Cardiac fibroblast (primary cell): ENCODE measurements at places on chromosomes 7 and 10.

DNA sequence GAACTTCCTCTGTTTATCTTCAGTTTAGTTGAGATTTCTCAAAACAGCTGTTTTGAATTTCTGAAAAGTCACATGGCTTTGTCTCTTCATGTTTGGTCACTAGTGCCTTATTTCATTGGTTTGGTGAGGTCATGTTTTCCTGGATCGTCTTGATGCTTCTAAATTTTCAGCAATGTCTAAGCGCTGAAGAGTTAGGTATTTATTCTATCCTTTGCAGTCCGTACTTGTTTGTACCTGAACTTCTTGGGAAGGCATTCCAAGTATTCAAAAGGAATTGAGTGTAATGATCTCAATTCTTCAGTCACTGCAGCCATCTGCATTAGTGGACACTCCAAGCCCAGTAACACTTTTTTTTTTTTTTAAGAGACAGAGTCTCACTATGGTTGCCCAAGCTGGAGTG lies 67.7 kb downstream of the HERC4 start:
- DNase-seq: no peak

GRCh38 chr7:37448011-37448635 lies 541 bp downstream of the ELMO1 start:
- no peak for DNase-seq

DNA sequence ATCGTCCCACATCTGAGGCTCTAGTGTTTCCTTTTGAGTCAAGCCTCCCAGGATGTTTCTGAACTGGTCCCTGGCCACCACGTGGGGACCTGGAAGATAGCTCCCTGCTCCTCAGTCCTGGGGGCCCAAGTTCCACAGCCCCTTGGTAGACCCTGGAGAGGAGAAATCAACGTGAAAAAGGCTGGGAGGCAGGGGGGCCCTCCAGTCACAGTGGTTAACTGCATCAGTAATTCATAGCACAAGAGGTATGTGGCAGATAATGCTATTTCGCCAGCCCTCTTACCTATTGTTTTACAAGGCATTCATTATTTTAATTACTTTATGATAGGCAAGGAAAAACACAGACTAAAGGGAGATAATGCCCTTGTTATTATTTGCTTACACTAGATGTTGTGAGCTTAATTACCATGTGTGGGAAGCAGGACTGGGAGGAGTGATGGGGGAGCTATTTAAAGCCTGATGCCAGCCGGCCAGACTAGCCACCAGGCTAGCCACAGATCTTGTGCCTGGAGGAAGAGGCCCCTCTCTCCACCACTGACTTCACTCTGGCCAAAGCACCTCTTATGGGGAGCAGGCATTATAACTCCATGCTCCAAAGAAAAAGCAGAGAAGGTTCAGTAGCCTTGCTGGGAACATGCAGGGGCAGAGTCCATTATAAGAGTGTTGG lies 230.7 kb downstream of the KCNMA1 start:
- DNase-seq: no peak

DNA sequence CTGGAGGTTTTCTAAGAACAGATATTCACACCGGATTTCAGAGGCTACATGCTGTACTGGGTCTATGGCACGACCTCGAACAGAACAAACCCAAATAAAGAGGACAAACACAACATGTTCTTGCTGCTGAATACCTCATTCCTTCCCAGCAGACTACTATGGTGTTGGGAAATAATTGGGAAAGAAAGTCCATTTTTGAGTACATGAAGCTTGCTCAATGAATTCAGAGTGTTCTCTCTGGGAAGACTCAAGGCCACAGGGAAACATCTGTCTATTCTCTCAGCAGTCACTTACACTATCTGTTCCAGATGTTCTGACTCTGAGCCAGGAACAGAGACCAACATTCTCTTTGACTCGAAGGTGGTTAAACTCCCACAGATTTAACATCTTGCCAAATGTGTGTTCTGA lies 30.9 kb downstream of the LAMB1 start:
- peak; percentile 97 for DNase-seq

DNA sequence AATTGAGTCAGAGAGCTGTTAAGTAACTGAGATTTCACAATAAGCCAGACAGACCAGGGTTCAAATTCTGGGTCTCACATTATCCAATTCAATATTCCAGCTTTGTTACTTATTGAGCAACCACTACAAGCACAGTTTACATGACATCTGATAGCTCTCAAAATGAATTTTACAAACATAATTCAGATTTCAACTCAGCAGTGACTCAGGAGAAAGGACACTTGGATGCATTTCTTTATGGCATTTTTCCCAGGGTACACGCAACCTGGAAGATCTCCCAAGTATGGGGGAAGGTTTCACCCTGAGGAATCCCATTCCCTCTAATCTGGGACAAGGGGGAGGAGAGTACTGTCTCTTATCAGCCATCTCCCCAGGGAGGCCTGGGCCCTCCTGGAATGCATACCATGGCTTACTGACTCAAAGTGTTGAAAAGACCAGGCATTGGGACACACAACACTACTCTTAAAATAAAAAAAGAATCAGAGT lies 102.4 kb downstream of the CFTR start:
- peak; percentile 90 for DNase-seq

GRCh38 chr7:102895602-102896001 lies 17.2 kb upstream of the LRRC17 start:
- DNase-seq: no peak

- peak; percentile 41 for DNase-seq
These were observed 21.5 kb downstream of the ADAMTS14 start for GRCh38 chr10:70693619-70694335.

DNA sequence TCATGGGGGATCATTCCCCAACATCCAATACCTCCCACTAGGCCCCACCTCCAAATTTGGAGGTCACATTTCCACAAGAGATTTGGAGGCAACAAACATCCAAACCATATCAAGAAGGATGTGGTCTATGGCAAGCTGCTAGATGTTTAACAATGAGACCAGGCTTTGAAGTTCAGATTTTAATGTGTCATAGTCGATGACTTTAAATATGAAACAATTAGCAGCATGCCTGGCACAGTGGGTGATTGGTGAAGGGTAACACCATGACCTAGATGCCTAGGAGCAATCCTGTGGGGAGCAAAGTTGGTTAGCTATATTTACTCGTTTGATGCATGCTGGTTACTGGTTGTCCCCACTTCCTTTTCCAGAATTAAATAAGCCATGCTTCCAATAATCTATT lies 356.4 kb upstream of the VWC2 start:
- no peak for DNase-seq

GRCh38 chr10:42932735-42933447 lies 144.0 kb upstream of the RET start:
- no peak for DNase-seq

DNA sequence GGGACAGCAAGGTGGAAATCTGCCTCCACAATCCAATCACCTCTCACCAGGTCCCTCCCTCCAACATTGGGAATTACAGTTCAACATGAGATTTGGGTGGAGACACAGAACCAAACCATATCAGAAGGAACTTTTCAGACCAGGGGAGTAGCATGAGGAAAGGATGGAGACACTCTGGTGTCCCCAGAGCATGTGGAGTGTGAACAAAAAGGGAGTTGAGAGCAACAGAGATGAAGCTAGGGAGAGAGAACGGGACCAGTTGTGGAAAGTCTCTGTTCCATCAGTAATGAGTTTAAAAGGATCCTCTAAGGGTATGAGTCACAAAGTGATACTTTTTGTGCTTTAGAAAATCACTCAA lies 382.0 kb downstream of the SFMBT2 start:
- DNase-seq: no peak

- DNase-seq: no peak
These were observed 53.8 kb downstream of the COL13A1 start for GRCh38 chr10:69855346-69856111.

GRCh38 chr7:140870003-140870402 lies 54.7 kb downstream of the BRAF start:
- no peak for DNase-seq

DNA sequence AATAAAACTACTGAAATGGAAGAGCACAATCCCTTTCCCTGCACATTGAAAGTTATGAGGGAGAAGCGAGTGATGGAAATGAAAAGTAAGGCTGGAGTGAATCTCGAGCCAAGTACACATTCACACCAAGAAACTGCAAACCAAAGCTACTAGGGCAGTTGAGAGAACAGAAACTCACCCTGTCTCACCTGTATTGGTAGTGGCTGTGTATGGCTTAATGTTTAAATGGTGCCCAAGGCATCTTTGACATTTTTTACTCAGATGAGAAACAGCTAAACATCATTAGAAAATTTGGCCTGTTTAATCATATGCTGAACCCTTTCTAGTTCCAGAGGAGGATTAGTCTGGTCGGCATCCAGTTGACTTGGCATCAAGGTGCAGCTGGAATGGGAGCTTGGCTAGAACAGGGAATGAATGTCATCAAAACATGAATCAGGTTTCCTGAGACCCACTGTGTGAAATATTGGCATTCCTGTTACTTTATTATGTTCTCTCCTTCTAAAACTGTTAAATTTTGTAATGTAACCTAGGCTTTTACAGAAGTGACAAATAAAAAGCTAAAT lies 840.8 kb downstream of the GRM8 start:
- no peak for DNase-seq

DNA sequence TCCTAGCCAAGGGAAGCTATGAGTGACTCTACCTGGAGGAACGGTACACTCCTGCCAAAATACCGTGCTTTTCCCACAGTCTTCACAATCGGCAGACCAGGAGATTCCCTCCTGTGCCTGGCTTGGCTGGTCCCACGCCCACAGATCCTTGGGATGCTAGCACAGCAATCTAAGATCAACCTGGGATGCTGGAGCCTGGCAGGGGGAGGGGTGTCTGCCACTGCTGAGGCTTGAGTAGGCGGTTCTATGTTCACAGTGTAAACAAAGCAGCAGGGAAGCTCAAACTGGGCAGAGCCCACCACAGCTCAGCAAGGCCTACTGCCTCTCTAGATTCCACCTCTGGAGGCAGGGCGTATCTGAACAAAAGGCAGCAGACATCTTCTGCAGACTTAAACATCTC lies 295.3 kb downstream of the ELMO1 start:
- no peak for DNase-seq

DNA sequence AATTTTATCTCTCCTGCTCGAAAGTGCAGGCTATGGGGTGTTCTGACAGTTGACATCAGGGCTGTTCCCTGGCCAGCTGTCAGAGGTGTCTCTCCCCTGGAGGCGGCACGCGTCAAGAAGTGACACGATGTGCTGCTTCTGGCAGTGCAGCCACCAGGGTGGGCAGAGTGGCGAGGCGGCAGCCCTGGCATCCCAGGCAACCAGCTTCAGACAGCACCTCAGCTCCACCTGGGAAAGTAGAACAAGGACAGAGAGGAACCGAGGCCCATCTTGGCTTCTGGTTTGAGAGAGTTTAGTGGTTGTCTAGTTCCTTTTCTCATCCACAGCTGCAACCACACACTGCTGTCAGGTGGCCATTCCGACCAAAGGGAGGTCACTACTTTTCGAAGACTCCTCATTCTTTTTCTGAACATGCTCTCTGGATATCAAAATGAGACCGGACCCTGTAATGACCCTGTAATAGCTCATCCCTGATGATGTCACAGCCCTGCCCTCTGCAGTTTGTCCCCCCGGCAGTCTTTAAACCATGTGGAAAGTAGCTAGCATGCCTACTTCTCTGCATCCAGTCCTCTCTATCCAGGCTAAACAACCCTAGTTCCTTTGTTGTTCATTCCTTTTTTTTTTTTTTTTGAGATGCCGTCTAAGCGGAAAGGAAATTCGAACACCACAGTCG lies 381.0 kb upstream of the NRP1 start:
- DNase-seq: no peak

GRCh38 chr10:62109587-62110293 lies 158.9 kb downstream of the RTKN2 start:
- no peak for DNase-seq

- no peak for DNase-seq
These were observed 309.2 kb upstream of the ZMIZ1 start for GRCh38 chr10:78759456-78760120.

DNA sequence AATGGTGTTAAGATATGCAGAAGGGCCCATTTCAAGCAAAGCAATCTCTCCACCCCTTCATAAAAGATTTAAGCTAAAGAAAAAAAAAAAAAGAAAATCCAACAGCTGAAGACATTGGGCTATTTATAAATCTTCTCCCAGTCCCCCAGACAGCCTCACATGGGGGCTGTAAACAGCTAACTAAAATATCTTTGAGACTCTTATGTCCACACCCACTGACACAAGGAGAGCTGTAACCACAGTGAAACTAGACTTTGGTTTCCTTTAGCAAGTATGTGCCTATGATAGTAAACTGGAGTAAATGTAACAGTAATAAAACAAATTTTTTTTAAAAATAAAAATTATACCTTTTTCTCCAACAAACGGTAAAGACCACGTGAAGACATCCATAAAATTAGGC lies 28.6 kb downstream of the PPP3CB start:
- no peak for DNase-seq

DNA sequence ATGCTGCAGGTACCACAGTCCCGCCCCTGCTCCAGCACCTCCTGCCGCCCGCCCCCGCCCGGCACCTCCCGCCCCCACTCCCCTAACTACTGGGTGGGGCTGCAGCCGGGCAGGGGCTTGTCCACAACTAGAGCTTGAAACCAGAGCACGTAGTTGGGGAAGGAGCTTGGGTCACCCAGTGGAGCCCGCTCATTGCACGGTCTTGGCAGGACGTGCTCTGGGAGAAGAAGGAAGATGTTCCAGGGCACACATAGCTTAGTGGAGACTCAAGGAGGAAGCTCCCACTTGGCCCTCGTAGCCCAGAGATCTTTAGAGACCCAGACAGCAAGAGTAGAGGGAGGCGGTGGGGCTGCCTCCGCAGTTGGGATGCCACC lies 692 bp downstream of the IGFBP1 start:
- DNase-seq: no peak

GRCh38 chr10:114278140-114278883 lies 39.3 kb downstream of the VWA2 start:
- DNase-seq: no peak

DNA sequence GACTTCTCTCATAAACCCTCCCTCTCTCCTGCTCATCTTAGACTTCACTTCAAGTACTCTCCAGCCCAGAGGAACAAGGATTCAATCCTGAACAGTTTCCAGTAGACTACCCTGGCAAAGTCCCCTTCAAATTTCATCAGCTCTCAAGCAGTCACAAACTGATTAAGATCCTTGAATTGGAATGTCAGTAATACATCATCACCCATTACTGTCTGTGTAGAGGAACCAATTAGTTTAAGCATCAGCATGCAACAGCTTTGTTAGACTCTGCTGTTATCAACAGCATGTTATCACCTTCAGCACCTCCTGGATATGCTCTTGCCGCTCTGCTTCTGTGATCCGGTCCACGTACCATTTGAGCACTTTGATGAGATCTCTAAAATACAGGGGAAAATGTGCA lies 307.0 kb upstream of the IMMP2L start:
- DNase-seq: no peak

GRCh38 chr7:21412410-21412851 lies 15.5 kb upstream of the SP4 start:
- DNase-seq: no peak

- no peak for DNase-seq
These were observed 14.4 kb downstream of the HTRA1 start for GRCh38 chr10:122475591-122476332.
